ENCODE measurements at places on chromosomes 11 and 22.
A peak's percentile ranks its signal among the peaks of the same experiment; 100 is the strongest.

GRCh38 chr11:94746721-94747120 is 21.4 kb upstream of the AMOTL1 start:
- no peak for DNase-seq

- DNase-seq, result peak; percentile 28
These were observed 9.9 kb upstream of the IGLL5 start for GRCh38 chr22:22877523-22878210.

DNA sequence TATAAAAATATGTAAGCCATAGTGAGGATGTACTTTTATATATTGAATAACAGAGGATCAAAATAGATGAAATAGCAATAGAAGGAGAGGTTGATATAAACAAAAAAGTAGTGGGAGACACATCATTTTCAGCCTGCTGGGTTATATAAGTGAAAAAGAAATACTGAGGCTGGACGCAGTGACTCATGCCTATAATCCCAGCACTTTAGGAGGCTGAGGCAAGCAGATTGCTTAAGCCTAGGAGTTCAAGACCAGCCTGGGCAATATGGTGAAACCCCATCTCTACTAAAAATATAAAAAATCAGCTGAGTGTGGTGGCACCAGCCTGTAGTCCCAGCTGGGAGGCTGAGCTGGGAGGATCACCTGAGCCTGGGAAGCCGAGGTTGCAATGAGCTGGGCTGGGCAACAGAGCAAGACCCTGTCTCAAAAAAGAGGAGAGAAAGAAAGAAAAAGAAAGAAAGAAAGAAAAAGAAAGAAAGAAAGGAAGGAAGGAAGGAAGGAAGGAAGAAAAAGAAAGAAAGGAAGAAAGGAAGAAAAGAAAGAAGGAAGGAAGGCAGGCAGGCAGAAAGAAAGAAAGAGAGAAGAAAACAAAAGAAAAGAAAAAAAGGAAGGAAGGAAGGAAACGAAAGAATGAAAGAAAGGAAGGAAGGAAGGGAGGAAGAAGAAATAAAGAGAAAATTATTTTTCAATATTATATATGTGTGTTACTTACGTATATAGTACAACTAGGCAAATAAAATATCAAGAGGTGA is 7.0 kb upstream of the P2RY2 start:
- DNase-seq, result no peak

GRCh38 chr11:48008951-48009270 is 28.6 kb downstream of the PTPRJ start:
- no peak for DNase-seq

DNA sequence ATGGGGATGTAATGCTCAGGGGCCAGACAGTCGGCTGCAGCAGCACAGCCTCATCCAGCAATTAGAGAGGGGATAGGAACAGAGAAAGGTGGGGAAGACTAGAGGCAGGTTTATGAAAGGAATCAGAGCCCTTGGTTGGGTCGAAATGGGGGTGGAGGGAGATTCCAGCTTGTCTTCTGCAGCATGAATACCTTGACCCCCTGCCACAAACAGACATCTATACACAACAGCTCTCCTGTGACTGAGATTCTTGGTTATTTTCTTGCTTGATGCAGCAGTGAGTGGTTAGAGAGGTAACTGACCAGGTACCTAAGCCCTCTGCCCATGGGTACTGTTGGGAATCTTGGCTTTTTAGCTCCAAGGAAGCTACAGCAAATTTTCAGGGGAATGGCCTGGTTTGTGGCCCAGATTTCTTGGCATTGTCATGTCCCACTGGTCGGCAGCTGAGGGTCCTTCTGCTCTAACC is at the start of gene TRIM49D1:
Gene TRIM49D1, minus strand, starts transcription at position 51 of the 466 bp plus-strand sequence. CDS start 4,535 bp downstream, outside the sequence.
- no peak for DNase-seq

All from NCI-H2029 (cell line).